Uterus (tissue), 4 donors: ENCODE measurements at places on chromosomes 4 and X.

DNA sequence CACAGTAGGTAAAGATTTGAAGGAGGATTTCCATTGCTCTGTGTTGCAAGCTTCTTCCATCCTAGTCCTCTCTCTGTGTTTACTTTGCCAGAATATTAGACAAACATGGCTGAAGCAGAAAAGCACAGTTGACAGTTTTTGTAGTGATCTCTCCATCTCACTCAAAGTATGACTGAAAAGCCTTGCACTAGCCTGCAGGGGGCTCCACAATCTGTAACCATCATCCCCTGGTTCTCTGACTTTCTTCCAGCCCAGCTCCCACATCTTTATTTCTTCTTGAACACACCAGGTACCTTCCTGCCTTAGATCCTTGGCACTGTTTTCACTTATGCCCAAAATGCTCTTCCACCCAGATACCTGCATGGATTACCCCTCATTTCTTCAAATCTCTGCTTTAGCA lies 34.1 kb upstream of the HHIP start:
- H3K4me1 ChIP-seq = no peaks in the 10 kb centered on the region
- no peak overlapping the region for H3K4me3 ChIP-seq
- H3K27me3 ChIP-seq = no peaks in the 10 kb centered on the region
- no peaks in the 10 kb centered on the region for H3K36me3 ChIP-seq
- no peak overlapping the region for H3K27ac ChIP-seq

DNA sequence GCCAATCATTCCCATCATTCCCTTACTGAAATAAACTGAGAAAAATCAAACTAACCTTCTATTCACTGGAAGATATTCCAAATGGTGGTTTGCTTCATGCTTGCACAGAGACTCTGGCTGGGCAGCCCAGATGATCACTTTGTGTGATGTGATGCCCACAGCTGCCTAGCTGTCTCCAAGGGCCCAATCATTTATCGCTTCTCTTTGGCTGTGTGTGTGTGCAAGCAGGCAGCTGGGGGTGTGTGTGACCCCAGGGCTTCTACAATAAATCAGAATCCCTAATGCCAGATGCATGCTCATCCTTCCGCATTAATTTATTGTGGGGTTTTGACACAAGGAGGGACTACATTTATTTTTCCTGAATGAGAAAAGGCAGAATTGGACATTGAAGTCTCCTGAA lies 140.1 kb upstream of the NDP start:
- no peak for DNase-seq
- H3K4me3 ChIP-seq = no peak overlapping the region
- no peaks in the 10 kb centered on the region for H3K36me3 ChIP-seq
- no peaks in the 10 kb centered on the region for H3K27me3 ChIP-seq

DNA sequence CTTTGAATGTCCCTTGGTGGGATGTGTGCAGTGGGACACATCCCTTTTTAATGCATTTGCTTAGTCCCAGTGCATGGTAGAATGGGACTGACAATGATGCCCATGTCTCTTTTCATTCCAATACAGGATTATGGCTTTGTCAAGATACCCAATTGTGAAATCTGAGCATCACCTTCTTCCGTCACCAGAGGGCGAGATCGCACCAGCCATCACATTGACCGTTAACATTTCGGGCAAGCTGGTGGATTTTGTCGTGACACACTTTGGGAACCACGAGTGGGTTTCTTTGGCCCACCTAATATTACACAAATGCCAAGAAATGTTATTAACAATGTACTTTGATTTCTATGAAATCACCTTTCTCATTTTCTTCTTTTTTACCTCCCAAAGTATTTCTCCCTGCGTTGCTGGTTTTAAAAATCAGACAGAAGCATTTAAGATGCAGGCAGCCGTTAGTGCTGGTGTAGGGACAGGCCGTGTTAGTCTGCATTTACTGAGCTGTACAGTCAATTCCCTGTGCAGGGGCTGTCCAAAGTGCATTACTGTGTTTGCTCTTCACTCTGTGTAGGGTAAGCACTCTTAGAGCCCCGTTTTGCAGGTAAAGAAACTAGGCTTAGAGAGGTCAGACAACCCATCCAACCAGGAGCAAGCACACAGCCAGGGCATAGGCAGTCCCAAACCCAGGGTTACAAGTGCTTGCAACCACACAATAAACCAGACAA lies 46.5 kb downstream of the CWH43 start:
- H3K27ac ChIP-seq = no peak overlapping the region
- H3K27me3 ChIP-seq = no peaks in the 10 kb centered on the region
- no peak overlapping the region for H3K4me3 ChIP-seq
- no peaks in the 10 kb centered on the region for H3K36me3 ChIP-seq
- no peak for DNase-seq

DNA sequence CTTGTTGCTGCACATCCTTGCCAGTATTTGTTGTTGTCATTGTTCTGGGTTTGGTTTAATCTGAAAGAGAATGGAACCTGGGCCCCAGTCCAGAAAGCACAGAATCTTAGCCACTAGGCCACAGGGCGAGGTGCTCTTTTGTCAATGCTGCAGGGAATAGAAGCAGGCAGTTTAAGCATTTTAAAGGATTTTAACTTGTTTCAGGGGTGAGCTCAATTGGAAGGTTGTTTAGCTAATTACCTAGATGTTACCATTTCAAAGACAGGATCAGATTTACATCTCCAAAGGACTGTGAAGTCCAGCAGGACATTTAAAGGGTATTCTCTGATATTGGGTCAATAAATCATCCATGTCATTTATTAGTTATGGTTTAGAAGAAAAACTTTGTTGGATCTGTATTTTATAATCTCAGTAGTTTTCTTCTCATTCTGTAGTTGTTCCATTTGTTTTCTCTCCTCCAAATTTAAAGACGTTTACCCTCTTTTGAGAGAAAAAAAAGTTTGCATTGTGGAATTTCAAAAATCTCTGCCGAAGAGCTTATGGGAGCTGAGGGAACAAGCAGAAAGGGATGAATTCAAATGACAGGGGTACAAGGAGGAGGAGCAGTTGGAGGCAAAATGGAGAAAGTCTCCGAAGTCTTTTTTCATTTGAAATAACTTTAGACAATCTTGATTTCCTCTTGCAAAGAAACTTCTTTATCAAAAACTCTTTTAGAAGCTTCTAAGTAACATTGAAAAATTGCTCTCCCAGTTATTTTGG lies 57.5 kb upstream of the FAM47C start:
- H3K4me3 ChIP-seq = no peak overlapping the region
- H3K27ac ChIP-seq = no peak overlapping the region
- H3K27me3 ChIP-seq = no peaks in the 10 kb centered on the region
- no peaks in the 10 kb centered on the region for H3K36me3 ChIP-seq

DNA sequence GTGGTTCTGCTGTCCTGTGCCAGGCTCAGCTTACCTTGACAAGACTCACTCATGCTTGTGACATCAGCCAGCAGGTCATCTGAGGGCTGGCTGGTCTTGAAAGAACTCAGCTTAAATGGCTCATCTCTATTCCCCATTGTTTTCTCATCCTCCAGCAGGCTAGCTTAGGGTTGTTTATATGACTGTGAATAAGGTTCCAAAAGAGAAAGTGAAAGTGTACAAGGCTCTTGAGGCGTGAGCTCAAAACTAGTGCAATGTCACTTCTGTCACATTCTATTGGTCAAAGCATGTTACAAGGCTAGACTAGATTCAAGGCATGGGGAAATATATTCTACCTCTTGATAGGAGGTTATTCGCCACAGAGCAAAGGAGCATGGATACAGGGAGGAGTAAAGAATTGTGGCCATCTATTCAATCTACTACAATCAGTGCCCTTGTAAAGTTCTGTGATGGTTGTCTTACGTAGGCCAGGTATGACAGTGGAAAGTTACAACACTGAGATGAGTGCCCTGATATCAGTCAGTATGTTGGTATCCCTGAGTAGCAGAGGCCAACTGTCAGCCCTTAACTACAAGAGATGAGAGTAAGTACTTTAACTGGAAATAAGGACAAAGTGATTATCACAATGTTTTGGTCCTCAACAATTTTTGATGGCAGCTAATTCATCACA lies 19.8 kb upstream of the TMLHE start:
- no peak overlapping the region for H3K4me3 ChIP-seq
- H3K36me3 ChIP-seq = no peaks in the 10 kb centered on the region
- no peak for DNase-seq
- H3K27me3 ChIP-seq = no peaks in the 10 kb centered on the region
- H3K4me1 ChIP-seq = no peaks in the 10 kb centered on the region

GRCh38 chr4:137611998-137612700 lies 79.9 kb upstream of the PCDH18 start:
- no peaks in the 10 kb centered on the region for H3K36me3 ChIP-seq
- no peaks in the 10 kb centered on the region for H3K27me3 ChIP-seq
- peaks cover 4% of the 10 kb centered on the region for H3K4me1 ChIP-seq
- H3K27ac ChIP-seq = peak overlapping the region; percentile 5

DNA sequence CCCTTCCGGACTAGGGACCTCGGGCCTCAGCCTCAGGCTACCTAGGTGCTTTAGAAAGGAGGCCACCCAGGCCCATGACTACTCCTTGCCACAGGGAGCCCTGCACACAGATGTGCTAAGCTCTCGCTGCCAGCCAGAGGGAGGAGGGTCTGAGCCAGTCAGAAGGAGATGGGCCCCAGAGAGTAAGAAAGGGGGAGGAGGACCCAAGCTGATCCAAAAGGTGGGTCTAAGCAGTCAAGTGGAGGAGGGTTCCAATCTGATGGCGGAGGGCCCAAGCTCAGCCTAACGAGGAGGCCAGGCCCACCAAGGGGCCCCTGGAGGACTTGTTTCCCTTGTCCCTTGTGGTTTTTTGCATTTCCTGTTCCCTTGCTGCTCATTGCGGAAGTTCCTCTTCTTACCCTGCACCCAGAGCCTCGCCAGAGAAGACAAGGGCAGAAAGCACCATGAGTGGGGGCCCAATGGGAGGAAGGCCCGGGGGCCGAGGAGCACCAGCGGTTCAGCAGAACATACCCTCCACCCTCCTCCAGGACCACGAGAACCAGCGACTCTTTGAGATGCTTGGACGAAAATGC lies at the start of gene WAS:
Gene WAS (plus strand): TSS at position 389 of the 572 bp plus-strand sequence. CDS start 55 bp downstream, at position 444.
- no peak within 1 kb of the TSS for H3K27ac ChIP-seq
- no peaks in the 10 kb centered on the region for H3K4me1 ChIP-seq
- no peaks in the 10 kb centered on the region for H3K36me3 ChIP-seq

DNA sequence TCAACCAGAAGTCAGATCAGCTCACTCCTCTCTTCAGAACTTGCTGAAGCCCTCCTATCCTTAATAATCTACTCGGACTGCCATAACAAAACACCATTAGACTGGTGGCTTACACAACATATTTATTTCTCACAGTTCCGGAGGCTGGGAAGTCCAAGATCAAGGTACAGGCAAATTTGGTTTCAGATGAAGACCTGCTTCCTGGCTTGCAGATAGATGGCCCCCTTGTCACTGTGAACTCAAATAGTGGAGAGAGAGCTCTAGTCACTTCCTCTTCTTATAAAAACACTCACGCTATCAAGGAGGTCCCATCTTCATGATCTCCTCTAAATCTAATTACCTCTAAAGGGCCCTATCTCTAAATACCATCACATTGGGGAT lies 125.1 kb downstream of the CAMK2D start:
- H3K36me3 ChIP-seq = no peaks in the 10 kb centered on the region
- H3K27me3 ChIP-seq = no peaks in the 10 kb centered on the region
- H3K27ac ChIP-seq = no peak overlapping the region
- no peak for DNase-seq
- H3K4me3 ChIP-seq = no peak overlapping the region

DNA sequence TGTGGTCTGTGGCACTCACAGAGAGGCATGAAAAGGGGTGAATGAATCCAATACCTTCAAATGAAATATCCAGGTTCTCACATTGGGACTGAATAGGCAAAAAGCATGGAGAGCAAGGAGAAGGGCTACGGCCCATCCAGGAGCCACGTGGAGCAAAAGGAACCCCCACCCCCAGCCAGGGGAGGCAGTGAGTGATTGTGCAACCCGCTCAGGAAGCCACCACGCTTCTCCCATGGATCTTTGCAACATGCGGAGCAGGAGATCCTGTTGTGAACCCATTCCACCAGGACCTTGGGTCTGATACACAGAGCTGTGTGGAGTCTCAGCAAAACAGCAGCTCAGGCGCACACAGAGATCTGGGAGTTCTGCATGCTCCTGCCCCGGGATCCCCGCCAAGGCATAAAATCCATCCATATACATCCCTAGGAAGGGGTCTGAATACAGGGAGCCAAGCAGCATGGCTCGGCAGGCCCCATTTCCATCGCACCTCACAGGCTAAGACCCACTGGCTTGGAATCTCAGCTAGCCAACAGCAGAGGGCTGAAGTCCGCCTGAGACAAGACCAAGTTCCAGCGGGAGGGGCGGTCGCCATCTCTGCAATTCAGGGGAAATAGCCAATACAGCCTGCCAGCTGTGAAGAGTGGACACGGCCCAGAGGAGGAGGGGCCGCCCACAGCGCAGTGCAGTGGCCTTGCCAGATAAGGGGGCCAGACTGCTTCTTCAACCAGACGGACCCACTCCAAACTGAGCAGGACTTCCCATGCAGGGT lies 80.2 kb downstream of the FGF16 start:
- H3K27me3 ChIP-seq = no peaks in the 10 kb centered on the region
- no peak overlapping the region for H3K27ac ChIP-seq
- no peaks in the 10 kb centered on the region for H3K4me1 ChIP-seq
- no peak overlapping the region for H3K4me3 ChIP-seq
- no peak for DNase-seq
- H3K36me3 ChIP-seq = no peaks in the 10 kb centered on the region

DNA sequence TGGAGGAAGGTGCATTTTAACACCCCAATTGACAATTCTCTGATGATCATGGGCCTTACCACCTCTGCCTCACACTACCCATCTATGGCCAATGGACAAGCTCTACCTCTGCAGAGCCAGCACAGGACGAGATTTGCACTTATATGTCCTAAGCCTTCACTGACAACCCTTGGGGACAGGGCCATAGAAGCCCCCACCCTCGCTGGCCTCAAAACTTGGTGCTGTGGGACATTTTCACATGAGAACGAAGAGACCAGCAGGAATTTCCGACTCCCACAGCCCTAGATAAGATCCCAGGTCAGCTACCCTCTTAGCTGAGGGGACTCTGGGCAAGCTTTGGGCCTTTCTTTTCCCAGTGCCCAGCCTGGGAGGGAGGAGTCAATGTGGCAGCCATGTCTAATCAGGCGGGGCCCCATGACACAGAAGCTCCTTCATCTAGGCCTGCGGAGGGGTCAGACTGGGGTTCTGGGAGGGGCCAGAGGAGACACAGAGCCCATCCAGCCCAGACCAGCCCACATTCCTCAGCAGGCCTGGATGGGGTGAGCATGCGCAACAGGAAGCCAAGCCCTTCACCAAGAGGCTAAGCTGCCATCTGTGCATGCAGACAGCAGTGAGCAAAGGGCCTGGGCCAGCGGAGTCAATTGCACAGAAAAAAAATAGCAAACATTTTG lies 12.1 kb downstream of the PJA1 start:
- H3K4me1 ChIP-seq = no peaks in the 10 kb centered on the region
- no peaks in the 10 kb centered on the region for H3K36me3 ChIP-seq
- no peaks in the 10 kb centered on the region for H3K27me3 ChIP-seq
- peak; percentile 45 for DNase-seq

- H3K36me3 ChIP-seq = no peaks in the 10 kb centered on the region
- H3K27ac ChIP-seq = no peak overlapping the region
- no peaks in the 10 kb centered on the region for H3K27me3 ChIP-seq
- no peak for DNase-seq
Measured at GRCh38 chr4:109155682-109156283, 146.7 kb downstream of the COL25A1 start.

- no peaks in the 10 kb centered on the region for H3K4me1 ChIP-seq
- no peak overlapping the region for H3K4me3 ChIP-seq
- H3K27me3 ChIP-seq = no peaks in the 10 kb centered on the region
- no peaks in the 10 kb centered on the region for H3K36me3 ChIP-seq
- no peak for DNase-seq
Measured at GRCh38 chrX:7131621-7132020, 15.9 kb upstream of the STS start.

- H3K4me1 ChIP-seq = no peaks in the 10 kb centered on the region
- no peak overlapping the region for H3K4me3 ChIP-seq
- no peak overlapping the region for H3K27ac ChIP-seq
- no peak for DNase-seq
Measured at GRCh38 chrX:104411800-104412199, 154.2 kb upstream of the IL1RAPL2 start.
